Airway epithelial cell (primary cell): ENCODE measurements at places on chromosomes 5 and 9. TPM values are rescaled to one million over a fixed set of nuclear protein-coding genes. Genes with fewer than 3 reads are reported as not detected.

Gene PCDHB16
- total RNA-seq: 0.07 and 0.14 TPM in 2 replicates

Gene F2R
- total RNA-seq: 11.0 and 23.8 TPM in 2 replicates

Gene CAMK4
- total RNA-seq: 1.6 and 3.0 TPM in 2 replicates

Gene BTNL8
- total RNA-seq: not detected in 2 replicates

Gene MACIR
- 8.4 and 9.2 TPM in 2 replicates for total RNA-seq

Gene PRKAA1
- total RNA-seq: 29.9 and 35.4 TPM in 2 replicates

Gene UBE2QL1
- total RNA-seq: not detected in 2 replicates

Gene N4BP3
- total RNA-seq: 3.0 and 3.6 TPM in 2 replicates

Gene CPEB4
- 16.2 and 17.5 TPM in 2 replicates for total RNA-seq

Gene ARL10
- 3.2 and 5.5 TPM in 2 replicates for total RNA-seq

Gene SNCB
- 0.14 and 1.0 TPM in 2 replicates for total RNA-seq

Gene RGS7BP
- total RNA-seq: 0.19 TPM in 1 of 2 replicates, not detected in the other

Gene GNAQ
- total RNA-seq: 18.6 and 19.9 TPM in 2 replicates

Gene PCDHB5
- total RNA-seq: 0.63 TPM in 1 of 2 replicates, not detected in the other

Gene IGIP
- total RNA-seq: 0.70 and 1.1 TPM in 2 replicates

Gene RFESD
- total RNA-seq: 0.98 and 2.2 TPM in 2 replicates

Gene IFNA7
- not detected in 2 replicates for total RNA-seq
